ENCODE measurements at places on chromosomes 12 and 14.

DNA sequence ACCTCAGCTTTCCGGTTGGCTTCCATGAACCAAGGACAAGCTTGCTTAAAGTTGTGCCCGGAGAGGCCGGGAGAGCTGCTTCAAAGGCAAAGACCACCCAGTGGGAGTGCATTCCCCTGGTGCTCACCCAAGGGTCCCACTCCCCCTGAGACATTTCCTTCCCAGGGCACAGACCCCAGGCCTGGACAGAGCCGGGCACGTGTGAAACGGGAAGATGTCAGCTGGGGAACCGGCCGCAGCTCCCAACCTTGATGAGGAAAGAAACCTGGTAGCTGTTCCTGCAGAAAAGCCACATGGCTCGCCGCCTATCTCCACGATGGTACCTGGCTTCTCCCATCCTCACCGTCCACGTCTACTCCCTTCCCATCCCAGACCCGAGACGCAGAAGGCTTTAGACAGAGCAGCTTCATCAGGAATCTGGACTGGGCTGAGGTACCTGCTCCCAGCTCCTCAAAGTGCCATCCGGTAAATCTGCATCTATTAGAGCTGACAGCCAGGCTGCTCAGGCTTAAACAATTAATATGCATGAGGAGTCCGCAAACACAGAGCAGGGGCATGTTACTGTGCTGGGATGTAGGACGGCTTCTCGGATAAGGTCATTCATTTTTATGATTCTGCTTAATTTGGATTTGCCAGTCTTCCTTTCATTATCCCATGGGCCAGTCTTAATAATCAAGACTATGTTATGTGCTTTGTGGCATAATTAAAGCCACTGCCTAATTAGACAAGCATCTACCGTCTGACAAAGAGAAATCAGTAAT, 53.1 kb downstream of the GALNT9 start:
- DNase-seq, result no peak

DNA sequence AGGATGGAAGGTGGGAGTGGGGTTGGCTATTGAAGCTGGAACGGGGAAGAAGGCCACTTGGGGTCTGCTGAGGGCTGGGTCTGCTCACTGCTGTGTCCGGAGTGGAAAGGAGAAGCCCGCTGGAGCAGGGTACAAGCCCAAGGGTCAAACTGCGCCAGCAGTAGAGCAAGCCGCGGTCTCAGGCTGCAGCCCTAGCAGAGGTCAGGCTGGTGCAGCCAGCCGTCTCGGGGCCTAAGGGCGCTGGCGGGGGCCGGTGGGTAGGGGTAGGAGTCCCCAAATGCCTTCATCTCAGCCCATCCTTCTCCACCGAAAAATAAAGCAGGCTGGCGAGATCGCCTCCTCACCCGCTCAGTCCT, 718 bp upstream of the JDP2 start:
- DNase-seq, result no peak

GRCh38 chr14:69879175-69880043, at the start of gene SMOC1:
SMOC1 (plus strand) TSS chr14:69879416; CDS start chr14:69879679, 263 bp downstream.
- DNase-seq, result peak; percentile 80

- no peak for DNase-seq
Measured at GRCh38 chr12:128920468-128920867, 67.2 kb downstream of the GLT1D1 start.

DNA sequence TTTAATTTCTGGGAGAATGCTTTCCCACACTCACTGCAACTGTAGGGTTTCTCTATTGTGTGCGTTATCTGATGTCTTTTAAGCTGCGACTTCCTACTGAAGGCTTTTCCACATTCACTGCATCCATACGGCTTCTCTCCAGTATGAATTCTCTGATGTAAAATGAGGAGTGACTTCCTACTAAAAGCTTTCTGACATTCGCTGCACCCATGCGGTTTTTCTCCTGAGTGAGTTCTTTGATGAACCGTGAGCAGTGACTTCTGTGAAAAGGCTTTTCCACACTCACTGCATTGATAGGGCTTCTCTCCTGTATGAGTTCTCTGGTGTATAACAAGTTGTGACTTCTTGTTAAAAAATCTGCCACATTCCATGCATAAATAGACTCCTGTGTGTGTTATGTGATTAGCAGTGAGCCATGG, 29.7 kb downstream of the ZNF605 start:
- DNase-seq, result no peak

- DNase-seq, result no peak
Measured at GRCh38 chr12:92022093-92022492, 123.6 kb downstream of the BTG1 start.

- peak; percentile 71 for DNase-seq
Measured at GRCh38 chr12:106954462-106955376, 988 bp upstream of the TMEM263 start.

DNA sequence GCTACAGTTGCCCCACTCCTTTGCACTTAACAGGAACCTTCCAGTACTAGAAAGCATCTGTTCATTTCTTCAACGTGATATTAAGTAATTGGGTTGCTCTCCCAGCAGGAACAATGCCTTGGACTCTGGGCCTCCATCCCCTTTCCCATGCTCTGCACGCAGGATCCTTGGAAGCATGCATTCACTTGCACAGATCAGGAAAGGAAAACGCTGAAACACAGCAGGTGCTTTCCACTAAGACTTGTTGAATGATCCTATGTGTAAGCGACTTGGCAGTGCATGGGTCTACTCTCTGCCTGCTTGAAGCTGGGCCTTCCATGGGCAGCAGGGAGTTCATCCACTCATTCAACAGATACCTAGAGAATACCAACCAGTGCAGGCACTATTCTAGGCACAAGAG, 2.3 kb downstream of the LTBP2 start:
- DNase-seq, result no peak

GRCh38 chr14:100526632-100527031, 60.6 kb downstream of the BEGAIN start:
- DNase-seq, result no peak

Measured in femur (tissue), 1 donor.